Spleen (tissue), 13 donors: ENCODE measurements at places on chromosomes 4 and X. TPM values are rescaled to one million over a fixed set of nuclear protein-coding genes. Genes with fewer than 3 reads are reported as not detected.

GRCh38 chr4:165177725-165178666 lies 29.4 kb upstream of the KLHL2 start:
- no peak overlapping the region for H3K27ac ChIP-seq
- no peaks in the 10 kb centered on the region for H3K27me3 ChIP-seq
- no peaks in the 10 kb centered on the region for H3K36me3 ChIP-seq
- H3K4me3 ChIP-seq = no peak overlapping the region

GRCh38 chr4:147103403-147103946 lies 157.8 kb upstream of the TTC29 start:
- H3K4me1 ChIP-seq = no peaks in the 10 kb centered on the region
- no peaks in the 10 kb centered on the region for H3K27me3 ChIP-seq
- no peaks in the 10 kb centered on the region for H3K36me3 ChIP-seq
- DNase-seq = no peak
- no peak overlapping the region for H3K4me3 ChIP-seq

DNA sequence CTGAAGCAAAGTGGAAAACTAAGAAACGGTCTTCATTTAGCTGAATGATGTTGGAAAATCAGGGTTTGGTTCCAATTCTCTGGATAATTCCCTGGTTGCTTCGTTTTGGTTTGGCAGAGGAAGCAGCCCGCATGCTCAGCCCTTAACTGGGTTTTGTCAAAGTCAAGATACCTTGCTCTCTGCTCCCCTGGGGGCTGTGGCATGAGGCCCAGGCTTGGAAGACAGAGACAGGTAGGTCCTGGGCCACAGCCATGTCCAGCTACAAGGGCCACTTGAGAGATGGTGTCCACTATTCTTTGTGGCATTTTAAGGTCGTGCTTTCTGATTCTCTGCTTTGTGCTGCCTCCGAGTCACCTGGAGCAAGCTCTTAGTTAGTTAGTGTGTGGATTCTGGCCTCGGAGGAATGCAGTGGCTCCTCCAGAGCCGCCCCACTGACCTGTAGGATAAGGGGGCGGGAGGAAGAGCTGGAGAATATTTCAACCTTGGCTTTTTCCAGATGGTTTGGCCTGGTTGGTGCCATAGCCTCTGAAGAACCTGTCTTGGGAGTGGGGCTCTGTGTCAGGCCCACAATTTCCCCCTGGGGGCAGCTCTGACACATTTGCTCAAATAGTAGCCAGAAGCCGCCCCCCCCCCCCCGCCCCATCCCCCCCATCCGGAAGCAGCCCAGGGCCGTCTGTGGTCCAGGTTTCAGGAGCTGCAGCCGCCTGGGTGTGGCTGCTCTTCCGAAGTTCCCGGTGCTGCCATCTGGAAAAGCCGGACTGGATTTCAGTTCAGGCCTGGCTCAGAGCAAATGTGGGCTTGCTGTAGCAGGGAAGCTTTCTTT lies 147.1 kb downstream of the NHS start:
- H3K27ac ChIP-seq = no peak overlapping the region
- no peaks in the 10 kb centered on the region for H3K27me3 ChIP-seq
- H3K36me3 ChIP-seq = no peaks in the 10 kb centered on the region
- H3K4me3 ChIP-seq = no peak overlapping the region
- H3K4me1 ChIP-seq = no peaks in the 10 kb centered on the region

ERAS gene
- 0.10 TPM for polyA plus RNA-seq
